ENCODE measurements at places on chromosomes 6 and 20.

DNA sequence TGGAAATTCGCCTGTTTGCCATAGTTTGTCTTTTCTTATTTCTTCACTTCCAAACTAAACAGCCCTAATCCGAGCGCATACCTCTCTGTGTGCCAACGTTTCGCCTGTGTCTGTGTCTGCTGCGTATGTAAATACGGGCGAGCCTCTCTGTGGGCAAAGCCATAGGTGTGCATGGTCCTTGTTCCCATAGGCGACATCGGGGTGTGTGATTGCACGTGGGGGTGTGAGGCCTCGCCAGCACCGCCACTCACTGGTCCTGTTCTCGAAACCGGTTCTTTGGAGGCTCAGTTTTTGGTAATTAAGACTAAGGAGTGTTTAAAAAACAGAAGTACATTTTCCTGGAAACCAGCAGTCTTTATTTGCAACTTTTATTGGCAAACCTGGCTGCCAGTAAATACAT, 6.0 kb upstream of the FOXC1 start:
- DNase-seq, result peak; percentile 38

DNA sequence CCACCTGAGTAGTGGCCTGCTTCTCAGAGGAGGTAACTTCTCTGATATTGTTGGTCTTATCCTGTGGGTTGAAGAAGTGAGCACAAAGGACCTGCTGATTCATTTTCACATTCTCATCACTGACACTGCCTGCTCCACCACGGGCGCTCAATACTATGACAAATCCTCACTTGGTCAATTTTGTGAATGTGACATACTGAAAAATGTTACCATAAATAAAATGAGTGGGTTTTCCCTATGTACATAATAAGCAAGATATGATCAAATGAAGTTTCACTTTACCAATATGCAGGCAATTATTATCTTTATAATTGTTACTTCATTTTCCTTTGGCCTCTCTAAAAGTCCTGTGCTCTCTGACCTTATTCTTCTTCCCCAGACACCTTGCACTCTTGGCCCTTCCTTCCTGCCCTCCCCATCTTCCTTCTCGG, 71.5 kb upstream of the RIPOR2 start:
- no peak for DNase-seq

DNA sequence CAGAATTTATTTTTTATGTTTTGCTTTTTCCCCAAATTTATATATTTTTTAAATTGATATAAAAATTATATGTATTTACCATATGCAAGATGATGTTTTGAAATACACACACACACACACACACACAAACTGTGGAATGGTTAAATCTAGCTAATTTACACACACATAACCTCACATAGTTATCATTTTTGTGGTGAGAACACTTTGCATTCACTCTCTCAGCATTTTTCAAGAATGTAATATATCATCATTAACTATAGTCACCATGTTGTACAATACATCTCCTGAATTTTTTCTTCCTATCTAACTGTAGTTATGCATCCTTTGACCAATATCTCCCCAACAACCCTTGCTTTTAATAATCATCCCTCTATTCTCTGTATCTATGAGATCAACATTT, 52.2 kb downstream of the GFRAL start:
- DNase-seq, result no peak

DNA sequence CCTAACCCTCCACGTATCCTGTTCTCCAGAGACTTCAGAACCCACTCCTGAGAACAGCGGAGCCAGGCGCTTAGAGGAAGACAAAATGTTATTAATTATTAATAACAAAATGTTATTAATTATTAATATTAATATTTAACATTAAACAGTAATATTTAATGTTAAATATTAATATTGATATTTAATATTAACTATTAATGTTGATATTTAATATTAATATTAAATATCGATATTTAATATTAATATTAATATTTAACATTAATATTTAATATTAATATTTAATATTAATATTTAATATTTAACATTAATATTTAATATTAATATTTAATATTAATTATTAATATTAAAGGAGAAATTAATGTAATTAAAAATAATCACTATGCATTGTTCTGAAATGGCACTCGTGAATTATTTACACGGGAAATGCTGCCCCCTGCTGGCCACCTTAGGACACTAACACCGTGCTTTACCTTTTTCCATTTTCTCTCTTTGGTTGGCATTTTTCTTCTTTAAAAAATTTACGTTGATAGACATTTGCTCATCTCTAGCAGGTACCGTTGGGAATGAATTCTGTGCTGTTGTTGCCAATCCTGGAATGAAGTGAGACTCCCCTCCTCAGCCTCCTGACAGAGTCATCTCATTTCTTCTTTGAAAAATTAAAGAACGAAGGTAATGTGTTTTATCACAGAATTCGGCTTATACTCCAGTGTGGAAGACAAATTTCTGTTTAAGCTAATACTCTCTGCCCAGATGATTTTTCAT, 7.5 kb upstream of the GGTLC1 start:
- no peak for DNase-seq

GRCh38 chr6:110876806-110877564, 2.4 kb downstream of the AMD1 start:
- DNase-seq, result no peak

GRCh38 chr20:59033093-59033492, 958 bp upstream of the ATP5F1E start:
- DNase-seq, result no peak

DNA sequence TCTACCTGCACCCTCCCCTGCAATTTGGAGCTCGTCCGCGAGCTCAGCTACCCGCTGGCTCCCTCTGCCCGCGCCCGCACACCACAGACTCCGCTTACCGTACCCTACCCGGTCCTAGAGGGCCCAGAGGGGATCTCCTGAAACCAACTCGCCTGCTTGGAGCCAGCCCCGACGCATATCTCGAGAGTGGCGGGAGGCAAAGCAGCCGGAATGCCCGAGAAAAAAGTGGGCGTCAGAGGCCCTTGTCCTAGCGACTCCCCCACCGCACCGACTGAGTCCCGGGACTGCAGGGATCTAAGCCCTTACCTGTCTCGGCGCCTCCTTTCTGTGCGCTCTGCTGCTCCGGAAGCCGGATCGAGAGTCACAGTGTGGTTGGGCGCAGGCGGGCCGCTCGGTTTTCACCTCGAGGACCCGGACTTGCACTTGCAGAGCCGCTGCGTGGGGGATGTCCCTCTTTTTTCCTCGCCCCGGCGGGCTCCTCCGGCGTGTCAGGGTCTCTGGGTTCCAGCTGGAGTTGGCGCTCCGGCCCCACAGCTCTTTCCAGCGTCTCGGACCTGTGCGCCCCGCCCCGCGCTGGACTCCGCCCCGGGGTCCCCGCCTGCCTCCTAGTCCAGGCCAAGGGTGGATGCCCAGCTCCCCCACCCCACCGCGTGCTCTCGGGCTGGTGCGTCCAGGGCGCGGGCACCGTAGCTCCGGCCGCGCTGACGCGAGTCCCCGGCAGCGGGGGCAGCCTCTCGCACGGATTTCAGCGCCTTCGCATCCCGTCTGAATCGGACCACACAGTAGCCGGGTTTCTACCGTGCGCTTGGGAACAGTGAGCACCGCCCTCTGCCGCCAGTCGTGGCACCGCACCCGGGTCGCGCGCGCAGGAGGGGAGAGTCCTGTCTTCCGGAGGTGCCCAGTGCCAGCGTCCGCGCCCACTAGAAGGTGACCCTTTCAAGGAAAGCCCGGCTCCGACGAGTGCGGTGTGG, at the start of gene PROKR2:
TSS of gene PROKR2 (minus strand) at position 767 of the 971 bp plus-strand sequence. CDS start 2,585 bp downstream, outside the sequence.
- no peak for DNase-seq

DNA sequence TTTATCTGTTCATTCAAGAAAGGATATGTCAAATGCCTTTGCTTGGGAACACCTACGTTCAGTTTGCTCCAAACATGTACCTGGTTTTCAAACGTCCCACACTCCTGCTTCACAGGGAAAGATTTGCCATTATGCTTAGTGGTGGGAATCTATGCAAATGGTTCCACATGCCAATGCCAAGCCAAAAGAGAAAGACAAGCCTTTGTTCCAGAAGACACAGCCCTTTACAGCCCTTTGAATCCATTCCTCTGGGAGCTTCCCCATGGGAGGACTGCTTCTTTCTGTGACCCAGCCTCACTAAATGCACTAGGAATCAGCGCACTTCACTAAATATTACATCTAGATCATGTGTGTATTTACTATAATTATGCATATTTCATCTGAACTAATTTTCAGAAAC, 619.5 kb downstream of the PRKN start:
- DNase-seq, result no peak

DNA sequence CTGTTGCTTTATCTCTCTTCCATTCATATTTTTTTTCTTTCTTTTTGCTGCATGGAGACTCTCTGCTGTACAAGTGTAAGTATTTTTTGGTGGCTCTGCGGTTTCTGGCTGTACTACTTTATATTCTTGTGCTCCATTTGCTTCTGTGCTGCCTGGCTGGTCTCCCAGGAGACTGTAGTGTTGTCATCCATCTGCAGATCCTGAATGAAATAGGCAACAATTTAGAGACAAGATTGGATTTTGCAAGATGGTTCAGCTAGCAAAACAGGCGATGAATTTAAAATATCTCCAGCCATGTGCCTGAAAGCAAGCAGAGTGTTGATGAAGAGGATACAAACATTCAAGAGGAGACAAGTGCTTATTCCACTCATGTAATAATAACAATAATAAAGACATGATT, 75.1 kb upstream of the SCGN start:
- no peak for DNase-seq

- DNase-seq, result no peak
These were observed 12.4 kb upstream of the KIAA1755 start for GRCh38 chr20:38272961-38273360.

DNA sequence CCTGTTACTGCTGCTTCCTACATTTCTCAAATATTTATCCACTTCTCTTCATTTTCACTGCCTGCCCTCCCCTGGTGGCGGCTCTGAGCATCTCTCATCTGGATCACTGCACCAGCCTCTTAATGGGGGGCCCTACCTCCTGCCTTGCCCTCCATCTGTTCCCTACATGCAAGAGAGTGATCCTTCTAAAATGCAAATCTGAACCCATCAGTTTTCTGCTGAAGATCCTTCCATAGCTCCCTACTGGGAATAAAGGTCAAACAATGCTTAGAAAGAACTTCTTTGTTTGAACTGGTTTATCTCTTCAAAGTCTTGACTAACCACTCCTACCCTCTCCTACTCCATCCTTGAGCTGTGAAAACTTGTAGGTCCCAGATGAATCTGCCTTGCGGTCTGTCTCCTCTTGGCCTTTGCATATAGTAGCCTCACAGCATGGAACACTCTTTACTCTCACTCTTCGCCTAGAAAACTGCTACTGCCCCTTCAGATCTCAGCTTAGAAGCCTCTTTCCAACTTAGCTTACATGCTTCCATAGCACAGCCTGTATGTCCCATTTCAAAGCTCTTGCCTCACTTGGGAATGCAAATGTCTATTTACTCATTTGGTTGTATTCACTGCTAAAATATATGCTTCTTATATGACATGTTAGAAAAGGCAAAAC, 119.3 kb downstream of the QRSL1 start:
- DNase-seq, result no peak

- no peak for DNase-seq
These were observed 158.1 kb upstream of the ARG1 start for GRCh38 chr6:131414956-131415355.

GRCh38 chr6:134223796-134224420, 94.0 kb downstream of the SGK1 start:
- no peak for DNase-seq

DNA sequence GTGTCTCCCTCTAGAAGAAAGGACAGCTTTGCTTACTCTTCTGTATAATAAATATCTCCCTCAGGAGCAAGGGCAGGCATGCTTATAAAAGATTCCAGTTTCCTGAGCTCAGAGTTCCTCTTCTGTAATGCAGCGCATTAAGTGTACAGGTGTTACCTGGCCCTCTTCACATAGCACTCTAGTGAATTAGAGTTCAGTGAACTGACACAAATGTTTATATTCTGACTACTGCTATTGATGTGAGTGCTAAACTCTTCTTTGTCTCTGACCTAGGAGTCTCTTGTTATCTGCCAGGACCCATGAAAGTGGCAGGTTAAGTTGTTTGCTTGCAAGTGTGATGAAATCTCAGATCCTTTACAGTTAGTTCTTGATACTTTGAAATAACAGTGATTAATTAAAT, 33.5 kb downstream of the CYB5R4 start:
- no peak for DNase-seq

DNA sequence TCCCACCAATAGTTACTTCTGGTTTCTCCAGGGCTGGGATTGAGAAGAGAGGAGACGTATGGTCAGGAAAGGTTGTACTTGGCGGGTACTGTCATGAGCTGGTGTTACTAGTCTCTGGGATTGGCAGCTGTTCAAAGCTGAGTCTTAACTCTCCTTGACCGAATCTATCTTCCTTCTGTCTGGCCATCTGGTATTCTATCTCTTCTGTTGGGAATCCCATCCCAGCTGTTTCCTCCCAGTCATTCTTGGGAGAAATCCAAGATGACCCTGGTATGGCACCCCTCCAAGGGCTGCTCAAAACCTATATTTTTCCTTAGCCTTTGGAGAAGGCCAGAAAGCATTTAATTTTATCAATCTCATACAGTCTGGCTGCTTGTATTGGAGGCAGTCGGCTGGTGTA, 287.0 kb upstream of the CHD6 start:
- DNase-seq, result peak; percentile 55

- DNase-seq, result peak; percentile 90
These were observed at the start of gene GMEB2 for GRCh38 chr20:63626424-63627128. GMEB2 (minus strand) TSS chr20:63627101; CDS start chr20:63619397, 7,704 bp downstream.

DNA sequence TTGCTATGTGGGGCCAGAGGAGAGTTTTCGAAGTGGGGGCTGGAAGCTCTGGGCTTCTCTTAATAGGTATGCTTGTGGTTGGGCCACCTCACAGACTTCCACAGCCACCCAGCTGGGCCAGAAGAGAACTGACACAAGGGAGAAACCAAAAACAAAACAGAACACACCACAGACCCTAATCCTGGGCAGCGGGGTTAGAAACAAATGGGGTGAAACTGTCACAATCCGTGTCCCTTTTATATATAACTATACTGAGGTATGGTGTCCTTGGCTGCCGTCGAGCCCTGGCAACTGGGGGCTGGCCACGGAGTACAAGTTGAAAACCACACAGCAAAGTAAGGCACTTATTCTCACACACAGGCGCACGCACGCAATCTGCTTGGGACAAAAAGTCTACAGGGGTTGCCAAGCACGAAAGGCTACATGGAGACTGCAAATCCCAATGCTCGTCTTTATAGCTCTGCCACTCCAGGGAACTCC, 78.3 kb downstream of the TRAM2 start:
- no peak for DNase-seq

- DNase-seq, result no peak
These were observed 123.8 kb downstream of the BANF2 start for GRCh38 chr20:17823409-17824144.

- DNase-seq, result no peak
These were observed 346.5 kb upstream of the PLCB4 start for GRCh38 chr20:8722277-8722928.

- no peak for DNase-seq
These were observed 8.2 kb downstream of the SPDEF start for GRCh38 chr6:34547701-34548644.

- DNase-seq, result no peak
These were observed 42.3 kb downstream of the KIF13A start for GRCh38 chr6:17945111-17945510.

GRCh38 chr6:119590066-119590465, 240.5 kb upstream of the MAN1A1 start:
- no peak for DNase-seq

DNA sequence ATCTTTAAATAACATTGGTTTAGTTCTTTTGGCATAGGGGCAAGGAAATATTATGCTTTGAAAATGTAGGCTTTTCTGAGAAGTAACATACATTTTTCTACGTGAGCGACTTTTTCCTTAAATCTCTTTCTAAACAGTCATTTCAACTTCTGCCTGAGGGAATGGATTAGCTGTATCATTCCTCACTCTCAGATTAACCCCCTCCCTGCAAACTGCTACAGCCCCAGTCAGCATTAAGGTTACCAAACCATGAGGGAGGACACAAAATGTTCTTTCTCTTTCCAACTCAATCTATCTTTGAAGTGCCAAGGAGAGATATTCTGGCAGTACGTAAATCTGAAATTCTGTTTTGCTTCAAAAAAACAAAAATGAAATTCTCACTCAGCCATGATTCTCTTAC, 231.3 kb upstream of the FLRT3 start:
- DNase-seq, result no peak
